ENCODE measurements at places on chromosomes 6 and 20. TPM values are rescaled to one million over a fixed set of nuclear protein-coding genes. Genes with fewer than 3 reads are reported as not detected.
A peak's percentile ranks its signal among the peaks of the same experiment; 100 is the strongest.

DNA sequence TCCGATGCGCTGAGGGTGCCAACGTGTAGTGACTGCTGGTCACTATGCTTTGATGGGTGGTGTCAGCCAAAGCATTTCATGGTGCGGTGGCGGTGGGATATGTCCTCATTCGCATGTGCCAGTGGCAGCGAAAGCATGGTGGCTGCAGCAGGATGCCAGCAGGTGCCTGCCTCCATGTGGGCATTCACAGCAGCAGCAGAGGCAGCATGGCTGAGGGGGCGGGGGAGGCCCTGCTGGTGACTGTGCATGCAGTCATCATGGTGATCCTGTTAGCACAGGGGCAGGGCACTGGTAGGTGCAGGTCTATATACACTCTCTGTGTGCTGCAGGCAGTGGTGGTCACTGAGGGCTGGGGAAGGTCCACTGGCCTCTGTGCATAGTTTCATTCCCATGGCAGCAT lies 22.0 kb downstream of the FIG4 start:
- no peak for DNase-seq

DNA sequence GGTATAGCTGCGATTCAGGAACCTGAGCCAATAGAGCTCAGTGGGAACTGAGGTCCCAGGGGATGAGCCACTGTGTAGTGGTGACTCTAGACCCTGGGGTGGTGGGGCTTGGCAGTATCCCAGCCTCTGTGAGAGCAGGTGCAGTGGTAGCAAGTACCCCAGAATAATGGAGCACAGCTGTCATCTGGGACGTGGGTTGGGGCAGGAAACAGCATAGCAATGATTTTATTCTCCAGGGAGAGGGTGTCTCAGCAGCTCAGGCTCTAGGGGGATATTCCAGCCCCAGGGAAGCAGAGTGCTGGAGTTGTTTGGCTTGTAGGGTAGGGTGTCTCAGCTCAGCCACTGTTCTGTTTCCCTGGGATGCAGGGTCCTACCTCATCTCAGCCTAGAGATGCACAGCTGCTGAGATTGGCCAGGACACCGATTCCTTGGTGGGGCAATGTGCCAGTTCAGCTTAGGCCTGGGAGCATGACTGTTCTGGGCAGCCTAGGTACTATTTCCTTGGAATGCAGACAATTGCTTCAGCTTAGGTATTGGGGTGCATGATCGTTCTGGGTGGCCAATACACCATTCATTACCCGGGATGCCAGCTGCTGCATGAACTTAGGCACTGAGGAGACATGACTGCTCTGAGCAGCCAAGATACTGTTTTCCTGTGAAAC lies 34.0 kb upstream of the NUP153 start:
- no peak for DNase-seq

DNA sequence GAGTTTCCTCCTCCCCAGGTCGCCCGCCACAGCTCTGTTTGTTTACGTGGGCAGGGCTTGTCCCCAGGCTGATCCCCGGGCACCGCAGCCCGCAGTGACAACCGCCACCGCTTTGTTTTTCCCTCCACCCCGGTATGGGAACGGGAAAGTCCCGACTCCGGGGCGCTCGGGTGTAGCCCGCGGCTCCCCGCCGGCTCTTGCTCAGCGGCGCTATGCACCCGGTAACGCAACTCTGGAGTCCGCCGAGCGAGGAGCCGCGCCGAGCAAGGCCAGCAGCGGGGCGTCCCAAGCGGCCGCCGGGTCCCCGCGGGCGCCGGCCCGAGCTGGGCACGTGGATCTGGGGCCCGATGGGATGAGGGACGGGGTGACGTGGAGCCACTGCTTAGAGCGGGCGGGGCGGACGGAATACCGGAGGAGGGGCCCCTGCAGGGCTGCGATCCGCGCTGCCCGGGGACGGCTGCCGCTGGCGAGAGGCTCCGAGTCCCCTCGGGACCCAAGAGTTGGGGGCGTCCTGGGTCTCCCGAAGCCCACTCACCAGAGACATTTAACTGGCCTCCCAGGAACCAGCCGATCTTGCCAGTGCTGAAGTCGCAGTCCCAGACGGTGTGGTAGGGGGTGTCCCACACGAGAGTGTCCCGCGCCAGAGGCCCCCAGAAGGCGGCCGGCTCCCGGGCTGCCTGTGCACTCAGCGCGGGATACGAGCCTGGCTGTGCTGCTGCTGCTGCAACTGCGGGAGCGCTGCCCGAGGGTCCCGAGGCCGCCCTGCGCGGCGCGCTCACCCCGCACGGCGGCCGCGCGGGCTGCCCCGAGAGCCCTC lies 497 bp downstream of the ACSS1 start:
- peak; percentile 31 for DNase-seq

DNA sequence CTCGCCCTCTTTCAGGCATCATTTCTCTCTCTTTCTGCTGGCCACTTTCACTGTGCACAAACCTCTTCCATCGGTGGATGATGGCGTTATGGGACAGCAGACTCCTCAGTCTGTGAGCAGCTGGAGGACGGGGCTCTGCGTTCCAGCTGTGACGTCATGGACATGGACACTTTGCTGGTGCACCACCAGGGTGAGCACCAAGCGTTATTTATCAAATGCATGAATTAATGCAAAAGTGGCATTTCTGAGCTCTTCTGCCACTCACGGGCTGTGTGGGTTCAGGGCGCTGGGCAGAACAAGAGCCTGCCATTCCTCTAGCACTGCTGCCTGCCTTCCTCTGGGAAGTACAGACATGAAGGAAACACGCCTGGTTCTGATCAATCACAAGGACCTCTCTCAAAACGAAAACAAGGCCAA lies 82.9 kb upstream of the MPC1 start:
- peak; percentile 35 for DNase-seq

Gene C6orf58
- total RNA-seq = not detected
